Stimulated activated CD4-positive, alpha-beta T cell treated with anti-CD3 and anti-CD28 coated beads, Interleukin-1b, Interleukin-23, amount 100 ng/mL, for 48 hours (primary cell): ENCODE measurements at places on chromosomes 11 and 22.

DNA sequence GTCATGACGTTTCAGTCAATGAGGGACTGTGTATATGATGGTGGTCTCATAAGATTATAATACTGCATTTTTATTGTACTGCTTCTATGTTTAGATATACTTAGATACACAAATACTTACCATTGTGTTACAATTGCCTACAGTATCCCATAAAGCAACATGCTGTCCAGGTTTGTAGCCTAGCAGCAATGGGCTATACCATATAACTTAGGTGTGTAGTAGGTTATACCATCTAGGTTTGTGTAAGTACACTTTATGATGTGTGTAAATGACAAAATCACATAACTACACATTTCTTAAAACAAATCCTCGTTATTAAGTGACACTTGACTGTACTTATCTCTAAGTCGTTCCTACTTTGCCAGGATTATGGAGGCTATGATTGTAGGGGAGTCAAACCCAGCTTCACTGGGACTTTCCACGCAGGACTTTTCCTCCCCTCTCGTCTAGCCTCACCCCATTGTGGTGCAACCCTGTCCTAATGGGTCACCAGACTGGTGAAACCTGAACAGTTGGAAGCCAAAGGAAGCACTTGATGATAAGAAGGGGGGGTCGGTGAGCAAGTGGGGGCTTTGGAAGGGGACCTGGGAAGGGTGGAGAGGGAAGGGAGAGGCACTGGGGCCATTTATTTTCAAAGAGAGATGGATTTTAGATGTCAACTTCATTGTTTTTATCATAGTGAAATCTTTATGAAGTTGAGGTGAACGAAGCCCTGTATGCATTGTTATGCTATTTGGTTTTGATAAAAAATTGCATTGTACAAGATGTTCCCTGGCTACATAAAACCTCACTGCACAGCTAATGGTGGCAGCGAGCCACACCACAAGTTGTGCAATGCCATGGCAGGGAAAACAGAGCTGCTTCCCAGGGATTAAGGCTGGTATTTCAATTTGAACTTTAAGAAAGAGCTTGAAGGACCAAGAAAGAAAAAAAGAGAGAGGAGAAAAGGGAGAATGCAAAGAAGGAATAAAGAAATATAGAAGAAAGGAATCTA is 129.1 kb downstream of the EHF start:
- no peak for DNase-seq

DNA sequence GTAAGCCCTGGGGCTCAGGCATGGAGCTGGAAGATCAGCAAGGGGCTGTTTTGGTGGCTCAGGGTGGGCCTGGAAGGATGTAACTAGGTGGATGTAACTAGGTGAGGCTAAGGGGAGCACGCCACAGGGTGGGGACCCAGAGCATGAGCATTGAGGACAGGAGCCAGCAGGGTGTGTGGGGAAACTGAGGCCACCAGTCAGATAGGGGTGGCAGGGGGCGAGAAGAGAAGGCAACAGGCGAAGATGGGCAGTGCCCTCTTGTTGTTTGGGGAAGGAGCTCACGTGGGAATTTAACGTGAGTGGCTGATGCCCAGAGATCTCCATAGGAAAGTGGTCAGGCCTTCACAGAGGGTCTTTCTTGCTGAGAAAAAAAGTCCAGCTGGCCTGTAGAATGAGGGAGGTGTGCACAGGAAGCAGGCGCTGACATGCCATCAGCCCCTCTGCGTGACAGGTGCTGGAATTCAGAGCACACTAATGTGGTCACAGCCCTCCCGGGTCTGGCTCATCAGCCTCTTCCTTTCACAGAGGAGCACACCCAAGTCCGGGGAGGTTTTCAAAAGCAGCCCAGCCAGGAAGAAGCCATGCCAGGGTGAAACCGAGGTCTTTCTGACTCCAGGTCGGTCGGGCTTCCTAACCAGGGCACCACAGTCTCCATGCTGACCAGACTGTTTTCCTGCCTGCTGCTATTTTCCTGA is 54.6 kb upstream of the PAX6 start:
- DNase-seq: no peak

- DNase-seq: no peak
Measured at GRCh38 chr11:10441652-10442503, 13.2 kb upstream of the AMPD3 start.

GRCh38 chr11:93525601-93526345 is 17.4 kb downstream of the SMCO4 start:
- no peak for DNase-seq

DNA sequence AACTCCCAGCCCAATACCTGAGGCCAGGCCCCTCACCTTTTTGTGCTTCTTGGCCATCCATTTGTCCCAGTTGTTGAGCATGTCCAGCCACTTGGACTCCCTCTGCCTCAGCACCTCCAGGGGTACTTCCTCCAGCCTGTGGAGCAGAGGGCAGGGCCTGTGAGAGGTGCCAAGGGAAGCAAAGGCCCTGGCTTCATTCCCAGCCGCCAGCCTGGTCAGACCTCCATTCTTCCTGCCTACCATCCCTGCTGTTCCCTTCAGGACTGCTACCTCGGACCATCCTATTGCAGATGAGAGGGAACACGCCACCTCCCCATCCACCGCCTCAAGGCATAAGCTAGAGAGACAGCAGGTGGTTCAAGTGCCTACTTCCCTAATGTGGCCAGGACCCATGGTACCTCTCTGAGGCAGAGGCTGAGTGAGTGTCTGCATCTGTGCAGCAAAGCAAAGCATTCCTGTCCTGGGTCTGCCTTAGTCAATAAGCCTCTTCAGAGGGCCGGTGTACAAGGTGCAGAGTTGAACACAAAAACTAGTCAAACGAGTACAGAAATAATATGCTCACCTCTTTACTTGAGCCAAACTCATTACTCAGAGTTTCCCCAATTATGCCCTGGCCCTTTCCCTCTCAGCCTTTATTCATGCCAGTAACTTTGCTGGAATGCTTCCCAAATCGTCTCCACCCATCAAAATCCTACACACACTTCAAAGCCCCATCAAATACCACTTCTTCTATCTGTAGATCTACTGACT is 15.4 kb upstream of the CASTOR1 start:
- no peak for DNase-seq
